ENCODE measurements at places on chromosomes 3 and 15.

GRCh38 chr3:138464491-138464860 lies 30.1 kb downstream of the ESYT3 start:
- DNase-seq, result no peak

GRCh38 chr3:174531262-174531982 lies 327.7 kb upstream of the NAALADL2 start:
- no peak for DNase-seq

GRCh38 chr15:69725957-69726356 lies 273.3 kb downstream of the RPLP1 start:
- peak; percentile 29 for DNase-seq

- DNase-seq, result no peak
Measured at GRCh38 chr15:50909010-50909317, 481 bp downstream of the AP4E1 start.

DNA sequence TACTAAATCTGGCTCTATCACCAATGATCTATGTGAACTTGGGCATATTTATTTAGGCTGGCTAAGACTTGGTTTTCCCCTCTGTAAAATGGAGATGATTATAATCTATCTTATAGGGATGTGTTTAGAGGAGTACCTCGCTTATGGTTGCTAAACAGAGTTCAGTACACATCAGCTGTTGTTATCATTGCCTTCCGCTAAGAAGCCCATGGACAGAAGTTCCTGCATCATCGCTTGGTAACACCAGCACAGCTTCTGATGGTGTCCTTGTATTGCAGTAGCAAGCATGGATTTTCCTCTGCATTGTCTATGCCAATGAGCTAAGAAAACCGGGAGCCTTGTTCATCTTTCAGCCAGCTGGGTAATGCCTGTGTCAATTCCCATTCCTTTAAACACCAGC lies 73.1 kb upstream of the LRTM1 start:
- DNase-seq, result no peak

DNA sequence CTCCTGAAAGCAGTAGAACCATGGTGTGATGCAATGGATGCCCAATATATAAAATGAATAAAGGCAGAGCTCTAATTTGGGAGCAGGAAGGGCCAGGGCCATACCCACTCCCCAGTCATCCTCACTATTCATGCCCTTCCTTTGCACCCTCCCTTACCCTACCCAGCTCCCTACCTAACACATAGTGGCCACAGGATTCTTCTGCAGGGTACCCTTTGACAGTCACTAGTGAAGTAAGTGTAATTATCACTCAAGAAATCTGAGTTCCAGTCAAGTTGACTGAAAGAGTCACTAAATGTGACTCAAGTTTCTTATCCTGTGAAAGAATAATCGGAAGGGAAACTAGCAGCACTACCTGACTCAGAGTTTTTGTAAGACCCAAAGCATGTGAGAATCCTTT lies 69.2 kb downstream of the RASA2 start:
- no peak for DNase-seq

GRCh38 chr3:190305406-190305805 lies 16.8 kb downstream of the CLDN1 start:
- DNase-seq, result no peak

- DNase-seq, result no peak
Measured at GRCh38 chr15:29670998-29671981, 151.0 kb downstream of the TJP1 start.

DNA sequence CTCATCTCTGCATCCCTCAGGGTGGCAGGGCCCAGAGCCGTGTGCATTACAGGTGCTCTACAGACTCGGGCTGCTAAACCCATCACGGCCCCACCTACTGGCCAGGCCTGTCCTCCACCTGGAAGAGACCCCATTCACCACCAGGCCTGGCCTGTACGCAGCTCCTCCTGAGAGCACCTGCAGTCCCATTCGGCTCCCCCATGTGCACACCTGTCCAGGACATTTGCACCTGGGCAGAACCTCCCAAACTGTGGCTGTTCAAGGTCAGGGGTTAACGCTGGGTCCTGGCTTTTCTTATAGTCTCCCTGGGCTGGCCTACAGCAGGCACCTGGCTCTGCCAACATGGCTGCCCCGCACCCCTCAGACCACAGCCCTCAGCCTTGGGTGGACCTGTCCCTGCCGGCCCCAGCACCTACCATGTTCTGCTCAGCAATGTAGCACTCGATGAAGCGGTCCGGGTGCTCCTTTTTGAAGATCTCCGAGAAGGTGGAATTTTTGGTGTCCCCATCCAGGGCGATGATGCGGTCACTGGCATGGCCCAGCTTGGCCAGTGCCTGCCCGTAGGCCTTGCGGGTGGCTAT lies 25.7 kb downstream of the TKT start:
- DNase-seq, result no peak

DNA sequence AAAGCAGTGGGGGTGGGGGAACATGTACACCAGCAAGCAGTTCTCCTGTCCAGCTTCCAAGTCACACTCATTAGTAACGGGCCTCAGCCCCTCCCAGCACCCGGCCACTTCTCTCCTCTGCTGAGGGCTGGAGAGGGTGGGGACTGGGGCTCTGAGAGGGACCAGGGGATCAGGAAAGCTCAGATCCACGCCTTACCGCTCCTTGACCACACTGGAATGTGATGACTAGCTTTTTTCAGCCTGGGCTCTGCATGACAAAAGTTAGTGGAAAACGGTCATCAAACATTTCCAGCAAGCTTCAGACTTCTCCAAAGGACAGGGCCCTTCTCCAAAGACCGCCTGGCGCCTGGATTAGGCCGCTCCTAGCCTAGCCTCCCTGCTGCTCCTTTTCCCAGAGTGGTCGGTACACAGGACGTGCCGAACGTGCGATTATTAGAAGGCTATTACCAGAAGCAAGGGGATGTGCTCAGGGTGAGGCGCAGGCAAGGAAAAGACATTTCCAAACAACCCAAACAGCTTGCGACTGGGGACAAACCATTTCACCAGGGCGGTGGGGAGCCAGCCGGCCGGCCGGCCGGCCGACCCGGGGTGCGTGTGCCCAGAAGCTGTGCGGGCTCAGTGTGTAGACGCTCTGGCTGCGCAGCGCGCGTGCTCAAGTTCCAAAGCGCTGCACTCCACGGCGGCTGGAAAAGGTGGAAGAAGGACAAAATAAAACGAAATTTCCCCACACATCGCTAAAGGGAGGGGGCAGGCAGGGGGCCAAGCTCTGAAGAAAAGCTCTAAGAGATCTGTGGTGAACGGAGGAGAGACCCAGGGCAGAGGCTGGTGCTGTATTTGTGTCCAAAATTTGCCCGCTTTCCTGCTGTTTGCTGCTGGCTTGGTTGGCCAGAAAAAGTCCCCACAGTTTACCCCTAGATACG lies 51.0 kb upstream of the SSR3 start:
- peak; percentile 65 for DNase-seq

GRCh38 chr15:56737791-56738190 lies 4.5 kb upstream of the ZNF280D start:
- no peak for DNase-seq

- no peak for DNase-seq
Measured at GRCh38 chr15:74451861-74452835, 8.8 kb downstream of the UBL7 start.

DNA sequence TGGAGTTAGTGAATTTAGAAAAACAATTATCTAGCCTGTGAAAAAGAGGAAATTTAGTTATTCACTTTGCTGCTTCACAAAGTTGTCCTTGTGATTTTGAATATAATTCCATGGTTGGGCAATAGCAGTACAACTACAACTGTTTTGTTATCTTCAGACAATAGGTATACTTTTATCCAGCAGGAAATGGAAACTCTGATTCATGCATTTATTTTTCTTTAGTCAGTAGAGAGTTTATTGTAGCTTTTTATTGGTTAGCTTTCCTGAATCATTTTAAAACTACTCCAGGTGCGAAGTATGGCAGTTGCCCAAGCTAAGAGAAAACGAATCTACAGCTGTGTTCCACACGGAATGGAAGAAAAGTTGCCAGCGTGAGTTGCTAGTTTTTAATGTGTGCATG lies 80.3 kb downstream of the TM4SF4 start:
- peak; percentile 64 for DNase-seq

DNA sequence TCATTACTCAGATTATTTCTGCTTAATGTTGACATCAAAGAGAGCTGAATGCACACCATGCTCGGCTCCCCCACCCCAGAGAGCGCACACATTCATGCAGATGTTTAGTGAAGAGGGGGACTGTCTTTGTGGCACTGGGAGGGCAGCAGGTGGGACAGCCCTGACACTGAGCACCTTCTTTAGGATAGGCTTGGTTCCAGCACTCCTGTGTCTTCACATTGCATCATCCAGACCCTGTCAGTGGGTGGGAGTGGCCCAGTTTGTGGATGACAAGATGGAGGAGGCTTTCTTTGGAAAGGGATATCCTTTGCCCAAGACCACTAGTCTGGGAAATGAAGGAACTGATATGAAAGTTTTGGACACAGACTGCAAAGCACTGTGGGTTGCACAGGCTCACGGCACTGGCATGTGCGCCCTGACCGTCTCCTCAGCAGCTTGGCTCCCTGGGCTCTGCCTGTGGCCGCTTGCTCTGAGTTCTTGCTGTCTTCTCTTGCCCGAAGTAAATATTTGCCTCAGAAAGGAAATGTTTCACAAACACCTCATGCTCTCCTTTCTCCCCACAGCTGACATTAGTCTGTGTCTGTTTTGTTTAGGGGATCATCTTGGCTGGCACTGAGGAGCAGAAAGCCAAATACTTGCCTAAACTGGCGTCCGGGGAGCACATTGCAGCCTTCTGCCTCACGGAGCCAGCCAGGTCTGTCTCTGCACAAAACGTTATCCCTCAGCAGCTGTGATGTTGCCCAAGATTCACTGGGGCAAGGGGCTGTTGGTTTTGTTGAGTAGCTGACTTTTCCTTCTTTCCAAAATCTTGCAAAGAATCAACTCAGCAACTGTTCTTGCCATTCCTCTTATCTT lies 16.6 kb downstream of the ACAD9 start:
- no peak for DNase-seq

DNA sequence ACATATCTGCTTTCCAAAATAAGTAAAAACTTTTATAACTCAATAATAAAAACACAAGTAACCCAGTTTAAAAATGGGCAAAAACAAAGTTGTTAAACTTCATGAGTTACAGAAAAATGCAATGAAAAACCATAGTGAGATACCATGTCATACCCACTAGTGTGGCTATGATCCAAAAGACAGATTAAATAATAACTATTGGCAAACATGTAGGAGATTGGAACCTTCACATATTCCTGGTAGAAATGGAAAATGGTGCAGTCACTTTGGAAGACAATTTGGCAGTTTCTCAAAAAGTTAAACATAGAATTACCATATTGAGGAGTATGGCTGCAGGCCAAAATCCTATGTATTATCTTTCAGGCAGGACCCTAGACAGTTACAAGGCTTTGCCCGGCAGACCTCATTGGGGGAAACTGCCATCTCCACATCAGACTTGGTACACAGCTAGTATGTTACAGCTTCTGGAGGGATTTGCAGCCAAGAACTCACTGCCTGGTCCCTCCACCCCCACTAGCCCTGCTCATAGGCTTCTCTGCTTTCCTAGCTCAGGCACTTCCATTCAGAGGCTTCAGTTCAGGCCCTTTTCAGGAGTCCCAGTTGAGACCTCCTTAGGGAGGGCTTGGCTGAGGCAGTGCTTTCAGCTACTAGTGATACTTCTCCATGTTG lies 147.8 kb downstream of the NEK10 start:
- DNase-seq, result no peak

- DNase-seq, result no peak
Measured at GRCh38 chr15:47066392-47066791, 650.9 kb upstream of the SEMA6D start.

DNA sequence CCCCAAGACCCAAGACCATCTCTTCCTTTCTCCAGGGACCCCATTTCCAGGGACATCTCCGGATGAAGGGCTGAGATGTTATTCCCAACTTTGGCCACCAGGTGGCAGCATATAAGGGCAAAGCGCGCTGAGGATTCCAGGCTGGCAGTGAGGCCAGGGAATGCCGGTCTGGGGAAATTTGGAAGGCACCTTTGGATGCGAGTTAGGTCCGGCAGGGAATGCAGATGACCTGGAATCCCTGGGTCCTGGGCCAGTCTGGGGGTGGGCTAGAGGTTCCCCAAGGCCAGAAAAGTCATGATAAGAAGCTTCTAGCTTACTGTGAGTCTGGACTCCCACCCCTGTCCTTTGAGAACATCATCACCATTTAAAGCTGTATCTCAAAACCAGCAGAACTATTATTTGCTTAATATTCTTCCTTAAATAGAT lies 1.6 kb upstream of the CHST13 start:
- DNase-seq, result peak; percentile 37

- no peak for DNase-seq
Measured at GRCh38 chr3:195692781-195693427, 27.9 kb upstream of the MUC20 start.

GRCh38 chr3:110341047-110341446 lies 730.6 kb upstream of the NECTIN3 start:
- DNase-seq, result no peak

DNA sequence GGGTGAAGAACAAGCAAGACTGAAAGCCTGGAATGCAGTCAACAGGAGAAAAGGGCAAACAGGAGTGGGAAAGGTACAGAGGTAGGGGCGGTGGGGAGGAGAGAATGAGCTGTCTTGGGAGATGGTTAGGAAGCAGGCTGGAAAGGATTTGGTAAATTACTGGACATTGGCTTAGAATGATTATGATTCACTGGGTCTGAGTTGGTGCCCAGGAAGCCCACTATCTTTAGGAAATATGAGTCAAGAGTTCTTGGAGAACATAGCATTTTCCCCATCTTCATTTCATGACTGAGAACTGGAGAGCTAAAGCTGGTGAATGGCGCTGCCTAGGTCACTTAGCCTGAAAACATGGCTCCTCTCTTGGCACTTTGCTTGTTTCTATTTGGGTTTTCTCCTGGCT lies 74.7 kb upstream of the C3orf80 start:
- no peak for DNase-seq

DNA sequence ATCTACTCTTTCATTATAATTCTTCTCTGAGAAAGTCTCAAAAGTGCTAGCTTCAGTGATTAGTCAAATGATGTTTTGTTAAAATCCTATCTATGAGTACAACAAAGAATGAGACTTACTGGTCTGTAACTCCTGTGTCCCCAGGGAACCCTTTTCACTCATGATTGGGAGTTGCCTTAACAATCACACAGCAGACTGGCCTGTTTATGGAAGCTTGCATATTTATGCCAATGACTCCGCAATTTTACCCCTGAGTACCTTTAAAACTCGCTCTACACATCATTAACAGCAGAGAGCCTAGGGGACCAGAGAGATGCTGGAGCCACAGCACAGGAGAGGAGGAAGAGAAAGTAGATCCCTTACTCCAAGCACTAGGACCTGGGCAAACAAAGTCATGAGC lies 628.1 kb downstream of the IGSF11 start:
- no peak for DNase-seq

DNA sequence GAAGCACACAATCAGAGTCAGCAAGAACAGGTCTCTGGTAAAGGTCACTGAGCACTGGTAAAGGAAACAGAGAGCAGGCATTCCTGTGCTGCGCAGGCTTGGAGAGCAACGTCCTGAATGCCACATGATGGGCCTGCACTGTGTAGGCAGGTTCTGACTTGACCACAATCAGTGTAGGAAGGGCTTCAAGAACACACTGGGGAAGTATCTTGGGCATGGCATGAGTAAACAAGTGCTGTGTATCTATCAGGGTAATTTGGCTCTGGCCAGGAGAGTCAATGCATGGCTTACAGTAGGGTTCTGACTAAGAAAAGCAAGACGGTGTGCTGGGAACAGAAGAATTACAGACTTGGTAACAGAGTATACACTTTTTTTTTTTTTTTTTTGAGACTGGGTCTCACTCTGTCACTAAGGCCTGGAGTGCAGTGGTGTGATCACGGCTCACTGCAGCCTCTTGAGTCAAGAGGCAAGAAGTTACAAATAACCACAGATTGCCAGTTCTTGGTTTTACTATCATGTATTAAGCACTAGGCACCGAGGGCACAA lies 30.6 kb downstream of the TBC1D2B start:
- no peak for DNase-seq

- peak; percentile 36 for DNase-seq
Measured at GRCh38 chr3:62201438-62202035, 171.8 kb downstream of the FEZF2 start.

- DNase-seq, result peak; percentile 83
Measured at GRCh38 chr3:163056874-163057497, 1560.4 kb downstream of the OTOL1 start.
